ENCODE measurements at places on chromosomes 3 and 15.

DNA sequence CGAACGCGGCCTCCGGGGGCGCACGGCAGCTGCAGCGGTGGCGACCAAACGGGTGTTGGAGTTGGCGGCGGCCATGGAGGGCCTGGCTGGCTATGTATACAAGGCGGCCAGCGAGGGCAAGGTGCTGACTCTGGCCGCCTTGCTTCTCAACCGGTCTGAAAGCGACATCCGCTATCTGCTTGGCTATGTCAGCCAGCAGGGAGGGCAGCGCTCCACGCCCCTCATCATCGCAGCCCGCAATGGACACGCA lies 725 bp downstream of the FEM1B start:
- H3K27ac ChIP-seq: peak overlapping the region; percentile 84
- H3K4me1 ChIP-seq: peaks cover 3% of the 10 kb centered on the region
- peak; percentile 82 for DNase-seq
- peaks cover 12% of the 10 kb centered on the region for H3K36me3 ChIP-seq

GRCh38 chr15:45534821-45535220 lies 12.3 kb upstream of the SLC30A4 start:
- H3K4me3 ChIP-seq: no peak overlapping the region
- no peaks in the 10 kb centered on the region for H3K27me3 ChIP-seq
- no peak for DNase-seq
- no peaks in the 10 kb centered on the region for H3K36me3 ChIP-seq
- H3K27ac ChIP-seq: no peak overlapping the region
- H3K4me1 ChIP-seq: no peaks in the 10 kb centered on the region

DNA sequence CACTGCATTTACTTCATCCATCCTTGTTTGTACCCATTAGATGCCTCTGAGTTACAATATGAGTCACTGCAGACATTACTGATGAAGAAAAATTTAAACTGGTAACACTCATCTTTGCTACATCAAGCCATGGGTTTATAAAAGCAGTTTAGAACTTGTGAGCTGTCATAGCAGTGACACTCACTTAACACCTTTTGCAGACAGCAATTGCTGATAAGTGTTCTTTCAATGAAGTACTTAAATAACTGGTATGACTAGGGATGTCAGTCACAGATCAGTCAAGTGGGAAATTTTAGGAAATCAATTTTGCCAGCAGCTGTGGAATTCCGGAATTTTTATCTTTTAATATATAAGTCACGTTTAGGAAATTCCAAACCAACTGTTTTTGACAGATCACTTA lies 643.0 kb downstream of the TBL1XR1 start:
- H3K27me3 ChIP-seq: no peaks in the 10 kb centered on the region
- H3K36me3 ChIP-seq: no peaks in the 10 kb centered on the region
- no peaks in the 10 kb centered on the region for H3K4me1 ChIP-seq
- H3K27ac ChIP-seq: no peak overlapping the region
- no peak overlapping the region for H3K4me3 ChIP-seq
- no peak for DNase-seq

DNA sequence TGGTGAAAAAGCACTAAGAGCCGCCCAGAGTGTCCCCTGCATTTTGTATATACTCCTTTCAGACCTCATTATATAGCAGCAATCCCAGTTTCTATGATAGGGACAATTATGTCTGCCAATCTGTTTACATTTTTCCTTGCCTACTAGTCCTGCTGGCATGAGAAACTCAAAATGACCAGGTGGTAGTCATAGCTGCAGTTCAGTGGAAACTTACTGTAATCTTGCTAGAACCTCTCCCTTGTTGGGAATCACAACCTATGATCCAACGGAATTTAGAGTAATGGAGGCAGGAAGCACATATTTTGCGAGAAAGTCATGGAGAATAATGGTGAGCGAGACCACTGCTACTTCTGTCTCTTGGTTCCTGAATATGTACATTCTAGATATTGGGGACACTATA lies 28.6 kb upstream of the MINAR1 start:
- no peak overlapping the region for H3K4me3 ChIP-seq
- no peaks in the 10 kb centered on the region for H3K27me3 ChIP-seq
- H3K4me1 ChIP-seq: peaks cover 2% of the 10 kb centered on the region
- DNase-seq: peak; percentile 10

GRCh38 chr3:56694867-56695683 lies 12.0 kb upstream of the TASOR start:
- DNase-seq: no peak
- H3K27me3 ChIP-seq: peaks cover 3% of the 10 kb centered on the region
- H3K27ac ChIP-seq: no peak overlapping the region
- H3K4me1 ChIP-seq: no peaks in the 10 kb centered on the region
- no peaks in the 10 kb centered on the region for H3K36me3 ChIP-seq

DNA sequence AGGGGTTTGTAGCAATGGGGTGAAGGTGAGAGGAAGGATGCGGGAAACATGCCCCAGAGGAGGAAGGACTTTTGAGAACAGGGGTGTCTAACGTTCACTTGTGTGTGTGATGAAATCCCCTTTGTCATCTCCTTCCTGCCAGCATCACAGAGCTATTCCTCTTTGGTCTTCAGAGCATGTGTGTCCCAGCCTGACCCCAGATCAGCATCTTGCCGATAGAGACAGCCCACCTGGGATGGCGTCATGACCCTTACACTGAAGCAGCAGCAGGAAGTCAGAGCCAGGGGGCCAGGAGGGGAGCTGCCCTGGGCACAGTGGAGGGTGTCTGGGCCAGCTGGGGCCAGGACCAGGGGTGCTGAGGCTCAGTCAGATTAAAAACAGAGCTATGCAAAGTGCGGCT lies 29.9 kb upstream of the GRIP2 start:
- H3K4me3 ChIP-seq: no peak overlapping the region
- H3K27ac ChIP-seq: no peak overlapping the region
- no peaks in the 10 kb centered on the region for H3K36me3 ChIP-seq
- H3K4me1 ChIP-seq: no peaks in the 10 kb centered on the region
- DNase-seq: no peak

DNA sequence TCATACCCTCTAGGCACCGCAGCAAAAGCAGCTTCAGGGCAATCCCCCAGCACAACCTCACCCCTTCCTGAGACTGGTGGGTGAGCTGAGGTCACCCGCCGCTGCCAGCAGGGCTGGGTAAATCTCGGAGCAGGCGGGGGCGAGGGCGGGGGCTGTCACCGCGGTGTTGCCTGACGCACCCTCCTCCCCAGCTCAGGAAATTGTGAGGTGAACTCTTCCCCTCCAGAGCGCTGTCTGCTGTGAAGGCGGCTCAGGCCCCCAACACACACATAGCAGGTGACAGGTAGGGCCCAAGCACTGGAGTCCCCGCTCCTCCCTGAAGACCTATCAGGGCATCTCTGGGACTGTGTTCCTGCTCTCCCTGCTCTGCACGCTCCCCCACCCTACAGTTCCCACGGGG lies 30.2 kb upstream of the FURIN start:
- DNase-seq: no peak
- H3K4me3 ChIP-seq: no peak overlapping the region
- H3K4me1 ChIP-seq: peaks cover 15% of the 10 kb centered on the region
- H3K36me3 ChIP-seq: no peaks in the 10 kb centered on the region
- H3K27me3 ChIP-seq: no peaks in the 10 kb centered on the region

DNA sequence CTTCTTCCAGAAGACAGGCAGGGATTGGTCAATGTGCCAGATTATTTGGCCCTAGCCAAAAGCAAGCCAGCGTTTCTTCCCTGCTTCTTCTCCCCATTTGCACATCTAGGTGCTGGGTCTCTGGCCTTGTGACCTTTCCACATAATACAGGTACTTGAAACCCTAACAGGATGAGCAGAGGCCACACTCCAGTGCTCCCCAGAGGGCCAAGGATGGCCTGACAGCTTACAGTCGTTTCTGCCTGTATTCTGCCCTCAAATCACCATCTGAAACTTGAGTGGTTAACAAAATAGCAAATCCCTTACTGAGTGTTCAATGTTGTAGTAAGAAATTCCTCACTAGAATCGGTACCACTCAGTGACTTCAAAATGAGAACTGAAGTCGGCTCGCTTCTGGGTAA lies 29.1 kb downstream of the MKRN2 start:
- no peak overlapping the region for H3K27ac ChIP-seq
- DNase-seq: no peak
- no peaks in the 10 kb centered on the region for H3K27me3 ChIP-seq
- peaks cover 1% of the 10 kb centered on the region for H3K4me1 ChIP-seq

DNA sequence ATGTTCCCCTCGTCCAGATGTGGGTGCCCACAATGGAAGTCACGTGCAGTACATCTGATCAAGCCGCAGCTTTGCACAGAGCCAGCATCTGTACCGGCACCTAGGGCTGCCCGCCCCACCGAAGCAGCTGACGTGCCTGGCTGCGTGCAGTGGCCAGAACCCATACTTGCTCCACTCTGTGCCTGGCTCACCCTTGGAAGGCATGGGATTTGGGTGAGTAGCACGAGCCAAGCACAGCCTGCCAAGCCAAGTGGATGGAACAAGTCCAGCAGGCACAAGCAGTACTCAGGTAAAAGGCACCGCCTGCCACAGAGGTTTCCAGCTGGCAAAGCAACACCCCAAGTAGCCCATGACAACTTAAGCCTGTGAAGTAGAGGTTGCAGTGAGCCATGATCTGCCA lies 261.3 kb downstream of the TBC1D5 start:
- H3K27me3 ChIP-seq: no peaks in the 10 kb centered on the region
- no peak overlapping the region for H3K27ac ChIP-seq
- no peaks in the 10 kb centered on the region for H3K4me1 ChIP-seq
- H3K4me3 ChIP-seq: no peak overlapping the region

DNA sequence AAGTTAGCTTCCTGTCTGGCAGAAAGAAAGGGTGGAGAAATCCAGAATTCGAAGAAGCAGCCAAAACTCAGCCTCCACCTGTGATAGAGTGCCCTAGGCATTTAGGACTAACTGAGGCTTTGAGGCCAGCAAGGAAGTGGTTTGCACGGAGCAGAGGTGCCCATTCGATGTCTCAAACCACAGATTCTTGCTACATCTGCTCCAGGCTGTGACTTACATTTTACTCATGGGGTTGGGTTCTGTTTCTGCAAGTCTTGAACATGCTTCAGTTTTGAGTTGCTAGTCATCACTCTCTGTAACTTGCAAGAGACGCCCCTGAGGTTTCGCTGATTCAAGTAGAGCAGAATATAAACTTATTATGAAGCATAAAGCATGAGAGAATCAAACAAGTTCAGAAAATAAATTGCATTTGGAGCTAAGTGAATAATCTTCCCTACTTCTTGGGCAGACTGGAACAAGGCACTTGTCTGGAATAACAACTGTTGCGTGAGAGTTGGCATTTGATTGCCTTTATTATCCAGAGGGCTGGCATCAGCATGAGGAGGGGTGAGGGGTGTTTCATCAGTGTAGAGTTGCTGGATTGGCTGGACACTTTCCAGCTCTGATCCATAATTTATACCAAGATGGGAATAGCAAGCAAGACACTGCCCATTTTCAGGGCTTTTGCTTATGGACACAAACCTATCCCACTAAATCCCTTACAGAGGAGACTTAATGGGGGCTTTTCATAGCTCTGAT lies 256.5 kb downstream of the AGBL1 start:
- no peak overlapping the region for H3K4me3 ChIP-seq
- peak; percentile 50 for DNase-seq
- H3K27ac ChIP-seq: no peak overlapping the region
- H3K4me1 ChIP-seq: no peaks in the 10 kb centered on the region
- H3K36me3 ChIP-seq: no peaks in the 10 kb centered on the region

DNA sequence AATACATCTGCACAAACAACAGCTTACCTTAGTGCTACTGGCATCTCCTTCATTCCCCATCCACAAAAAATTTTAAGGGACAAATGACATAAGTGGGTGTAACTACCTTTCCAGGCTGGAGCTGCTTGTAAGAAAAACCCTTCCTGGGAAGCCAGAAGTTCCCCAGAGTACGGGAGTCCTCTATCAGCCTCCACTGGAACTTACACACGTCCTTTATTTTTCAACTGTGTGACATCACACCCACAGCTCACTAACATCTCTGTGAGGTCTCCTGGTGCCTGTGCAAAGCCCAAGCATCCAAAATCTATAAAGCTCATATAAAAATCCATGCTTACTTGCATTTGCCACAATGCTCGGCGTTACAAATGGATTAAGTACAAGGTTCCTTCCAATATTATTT lies 27.6 kb downstream of the LRIG1 start:
- H3K27me3 ChIP-seq: no peaks in the 10 kb centered on the region
- H3K4me3 ChIP-seq: no peak overlapping the region
- peaks cover 19% of the 10 kb centered on the region for H3K4me1 ChIP-seq
- no peaks in the 10 kb centered on the region for H3K36me3 ChIP-seq
- H3K27ac ChIP-seq: peak overlapping the region; percentile 46
- DNase-seq: peak; percentile 66

DNA sequence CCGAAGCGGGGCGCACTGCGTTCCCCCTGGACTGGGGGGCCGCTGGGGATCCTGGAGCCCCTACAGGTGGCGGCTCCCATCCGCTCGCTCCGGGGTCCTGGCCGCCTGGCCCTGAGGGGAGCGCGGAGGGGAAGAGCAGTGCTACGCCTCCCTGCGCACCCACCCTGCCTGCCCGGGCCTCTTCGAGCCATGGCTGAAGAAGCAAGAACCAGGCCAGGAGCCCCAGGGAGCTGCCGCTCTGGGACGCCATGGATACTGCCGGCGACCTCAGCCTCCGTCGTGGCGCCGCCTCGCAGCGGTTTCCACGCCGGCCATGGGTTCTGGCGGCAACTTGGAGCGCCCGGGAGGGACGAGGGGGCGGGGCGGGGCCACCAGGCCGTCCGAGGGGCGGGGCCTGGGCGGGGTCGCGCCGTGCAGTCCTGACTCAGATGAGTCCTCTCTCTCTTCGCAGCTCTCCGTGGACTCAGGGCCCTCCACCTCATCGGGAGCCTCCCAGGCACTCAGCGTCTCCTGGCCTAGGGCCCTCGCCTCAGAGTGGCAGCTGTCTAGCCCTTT lies 50.9 kb downstream of the MYL3 start:
- H3K27me3 ChIP-seq: peaks cover 43% of the 10 kb centered on the region
- H3K27ac ChIP-seq: no peak overlapping the region
- DNase-seq: peak; percentile 48
- peaks cover 9% of the 10 kb centered on the region for H3K4me1 ChIP-seq

GRCh38 chr15:85756411-85757072 lies 38.2 kb downstream of the KLHL25 start:
- no peak for DNase-seq
- peaks cover 3% of the 10 kb centered on the region for H3K4me1 ChIP-seq
- H3K27ac ChIP-seq: no peak overlapping the region
- no peaks in the 10 kb centered on the region for H3K27me3 ChIP-seq
- H3K4me3 ChIP-seq: no peak overlapping the region
- H3K36me3 ChIP-seq: no peaks in the 10 kb centered on the region

DNA sequence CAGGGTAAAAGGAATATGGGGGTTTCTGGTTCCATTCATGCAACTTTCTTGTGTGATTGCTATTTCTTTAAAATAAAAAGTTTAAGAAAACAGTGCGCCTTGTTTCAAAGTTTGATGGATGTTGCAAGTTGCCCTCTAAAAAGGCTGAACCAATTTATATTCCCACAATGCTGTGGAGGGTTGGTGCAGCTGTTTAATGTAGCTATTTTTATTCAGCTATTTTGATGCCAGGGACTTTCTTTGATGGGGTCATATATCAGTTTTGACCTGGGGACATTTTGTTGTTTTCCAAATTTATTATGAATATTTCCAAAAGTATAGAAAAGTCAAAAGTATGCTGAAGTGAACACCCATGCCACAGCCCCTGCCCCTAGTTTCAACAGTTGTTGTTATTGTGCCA lies 20.5 kb downstream of the EPHB1 start:
- H3K4me1 ChIP-seq: no peaks in the 10 kb centered on the region
- DNase-seq: no peak
- no peak overlapping the region for H3K27ac ChIP-seq
- H3K36me3 ChIP-seq: no peaks in the 10 kb centered on the region
